ENCODE measurements at places on chromosomes 13 and 19. TPM values are rescaled to one million over a fixed set of nuclear protein-coding genes. Genes with fewer than 3 reads are reported as not detected.

GRCh38 chr19:45283443-45284033, 32.5 kb downstream of the MARK4 start:
- H3K4me3 ChIP-seq = no peak overlapping the region
- no peaks in the 10 kb centered on the region for H3K27me3 ChIP-seq
- H3K36me3 ChIP-seq = peaks cover 85% of the 10 kb centered on the region
- H3K4me1 ChIP-seq = no peaks in the 10 kb centered on the region

- H3K27me3 ChIP-seq = peaks cover 31% of the 10 kb centered on the region
- no peak for DNase-seq
- H3K4me1 ChIP-seq = no peaks in the 10 kb centered on the region
- no peaks in the 10 kb centered on the region for H3K36me3 ChIP-seq
These were observed 40.9 kb upstream of the VSTM2B start for GRCh38 chr19:29484876-29485275.

DNA sequence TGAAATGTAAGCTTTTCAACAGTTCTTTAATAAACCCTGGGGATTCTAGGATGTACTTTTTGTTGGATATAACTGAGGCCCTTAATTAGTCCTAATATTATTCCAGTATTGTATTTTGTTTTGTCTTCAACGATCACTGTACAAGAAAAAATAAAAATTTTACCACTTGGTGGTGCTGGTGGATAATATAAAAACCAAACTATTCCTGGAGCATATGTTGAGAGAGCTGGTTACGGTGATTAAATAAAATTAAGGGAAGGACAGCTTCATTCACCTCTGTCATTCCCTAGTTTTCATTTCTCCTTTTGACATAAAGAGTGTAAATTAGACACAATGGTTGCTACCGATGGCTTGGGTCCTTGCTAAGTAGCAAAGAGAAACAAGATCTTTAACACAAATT, 598.6 kb upstream of the PCDH20 start:
- H3K4me3 ChIP-seq = no peak overlapping the region
- H3K27me3 ChIP-seq = no peaks in the 10 kb centered on the region
- no peaks in the 10 kb centered on the region for H3K36me3 ChIP-seq

DNA sequence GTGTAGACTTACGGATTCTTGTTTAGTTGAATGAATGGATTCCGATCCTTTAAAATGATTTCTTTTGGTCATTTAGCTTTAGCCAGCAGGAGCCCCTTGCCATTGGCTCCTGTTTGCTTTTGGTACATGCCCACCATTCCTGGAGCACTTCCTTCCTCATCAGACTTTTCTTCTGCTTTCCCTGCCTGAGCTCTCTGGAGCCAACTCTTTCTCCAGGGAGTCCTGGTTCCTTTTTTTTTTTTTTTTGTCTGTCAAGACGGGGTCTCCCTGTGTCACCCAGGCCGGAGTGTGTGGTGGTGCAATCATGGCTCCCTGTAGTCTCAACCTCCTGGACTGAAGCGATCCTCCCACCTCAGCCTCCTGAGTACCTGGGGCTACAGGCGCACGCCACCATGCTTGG, 37.8 kb downstream of the SMARCA4 start:
- no peaks in the 10 kb centered on the region for H3K36me3 ChIP-seq
- no peaks in the 10 kb centered on the region for H3K27me3 ChIP-seq
- no peak for DNase-seq
- H3K27ac ChIP-seq = no peak overlapping the region
- no peak overlapping the region for H3K4me3 ChIP-seq
- H3K4me1 ChIP-seq = peaks cover 5% of the 10 kb centered on the region

- no peak overlapping the region for H3K4me3 ChIP-seq
- DNase-seq = no peak
These were observed 26.8 kb upstream of the STARD13 start for GRCh38 chr13:33312150-33312860.

DCLK1 gene
- 10.8 TPM for polyA plus RNA-seq

NOVA2 gene
- 7.1 TPM for polyA plus RNA-seq

Data from left lung (tissue), 14 donors.